ENCODE measurements at places on chromosomes 16 and 17.

- DNase-seq = no peak
These were observed 80.4 kb upstream of the ERCC4 start for GRCh38 chr16:13839577-13839976.

GRCh38 chr17:77474292-77474988 is 333.7 kb downstream of the SEC14L1 start:
- DNase-seq = no peak

GRCh38 chr17:27920569-27920968 is 27.4 kb upstream of the LYRM9 start:
- DNase-seq = no peak

DNA sequence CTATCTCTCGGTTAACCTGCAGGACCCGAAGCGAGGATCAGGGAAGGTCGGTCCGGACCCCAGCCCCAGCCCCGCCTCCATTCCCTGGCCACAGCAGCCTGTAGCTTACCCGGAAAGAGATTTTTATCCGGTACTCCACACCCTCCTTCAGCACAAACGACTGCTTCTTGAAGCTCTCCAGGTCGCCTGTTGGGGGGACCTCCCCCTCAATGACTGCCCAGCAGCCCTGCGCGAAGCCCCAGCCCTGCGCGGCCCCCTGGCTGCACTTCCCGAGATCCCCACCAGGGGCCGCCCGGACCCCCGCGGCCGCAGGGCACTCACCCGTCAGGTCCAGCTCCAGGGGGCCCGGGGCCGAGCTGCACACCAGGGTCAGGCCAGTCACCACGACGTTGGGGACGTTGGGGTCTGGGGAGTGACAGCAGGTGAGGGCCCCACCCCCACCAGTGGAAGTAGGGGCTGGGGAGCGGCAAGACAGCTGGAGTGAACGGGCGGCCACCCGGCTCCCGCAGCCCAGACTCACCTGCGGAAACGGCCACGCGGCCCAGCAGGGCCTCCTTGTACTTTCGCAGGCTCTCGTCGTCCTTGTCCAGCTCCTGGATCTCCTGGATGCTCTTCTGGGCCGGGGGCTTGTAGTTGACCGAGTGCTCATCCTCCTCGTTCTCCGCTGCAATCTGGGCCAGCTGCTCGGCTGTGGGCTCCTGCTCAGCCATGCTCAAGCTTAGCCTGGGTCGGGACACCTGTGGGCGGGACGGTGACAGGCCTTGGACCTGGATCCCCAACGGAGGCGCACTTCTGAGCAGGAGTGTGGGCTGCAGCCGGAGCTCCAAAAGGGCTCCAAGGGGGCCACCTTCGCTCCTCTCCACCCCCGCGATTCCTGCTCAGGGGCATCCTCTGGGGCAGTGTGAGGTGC is 1.7 kb downstream of the ARHGDIA start:
- peak; percentile 18 for DNase-seq

GRCh38 chr16:75074920-75075687 is 41.5 kb downstream of the LDHD start:
- DNase-seq = peak; percentile 23

DNA sequence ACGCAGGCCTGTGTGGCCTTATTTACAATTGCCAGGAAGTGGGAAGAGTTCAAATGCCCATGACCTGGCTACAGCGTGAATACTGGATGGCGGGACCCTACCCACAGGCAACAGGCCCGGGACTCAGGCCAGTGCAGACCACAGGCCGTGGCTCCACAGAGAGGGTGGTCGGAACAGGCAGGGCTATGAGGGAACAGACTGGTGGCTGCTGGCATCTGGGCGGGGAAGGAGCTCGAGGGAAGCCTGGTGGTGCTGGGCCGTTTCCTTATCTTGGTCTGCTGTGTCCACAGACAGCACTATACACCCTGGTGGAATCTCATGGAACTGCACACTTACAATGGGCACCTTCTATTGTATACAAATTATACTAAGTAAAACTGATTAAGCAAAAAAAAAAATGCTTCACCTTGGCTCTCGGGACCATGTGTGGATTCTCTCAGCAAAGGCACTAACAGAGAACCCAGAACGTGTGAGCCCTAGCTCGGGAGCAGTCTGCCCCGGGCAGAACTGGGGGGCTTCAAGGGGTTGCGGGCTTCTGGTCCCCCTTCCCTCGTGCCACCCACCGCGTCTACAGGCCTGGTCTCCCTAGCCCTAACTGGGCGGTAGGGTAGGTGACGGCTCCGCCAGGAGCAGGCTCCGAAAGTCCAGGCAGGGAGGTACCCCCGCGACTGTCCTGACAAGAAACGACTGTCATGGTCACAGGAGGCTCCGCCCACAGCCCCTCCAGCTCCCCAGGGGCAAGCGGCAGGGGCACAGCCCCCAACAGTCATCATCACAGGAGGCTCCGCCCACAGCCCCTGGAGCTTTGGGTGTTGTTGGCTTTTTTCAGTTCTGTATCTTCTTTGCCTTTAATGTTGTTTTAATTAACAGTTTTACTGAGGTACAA is 21.8 kb downstream of the CEP131 start:
- DNase-seq = no peak

- DNase-seq = no peak
These were observed 77.8 kb upstream of the NOL11 start for GRCh38 chr17:67639979-67640378.

GRCh38 chr16:79707876-79708275 is 107.3 kb upstream of the MAF start:
- no peak for DNase-seq

- DNase-seq = no peak
These were observed 25.7 kb upstream of the ZFPM1 start for GRCh38 chr16:88427376-88427775.

GRCh38 chr16:25007284-25007984 is 7.7 kb downstream of the ARHGAP17 start:
- no peak for DNase-seq

DNA sequence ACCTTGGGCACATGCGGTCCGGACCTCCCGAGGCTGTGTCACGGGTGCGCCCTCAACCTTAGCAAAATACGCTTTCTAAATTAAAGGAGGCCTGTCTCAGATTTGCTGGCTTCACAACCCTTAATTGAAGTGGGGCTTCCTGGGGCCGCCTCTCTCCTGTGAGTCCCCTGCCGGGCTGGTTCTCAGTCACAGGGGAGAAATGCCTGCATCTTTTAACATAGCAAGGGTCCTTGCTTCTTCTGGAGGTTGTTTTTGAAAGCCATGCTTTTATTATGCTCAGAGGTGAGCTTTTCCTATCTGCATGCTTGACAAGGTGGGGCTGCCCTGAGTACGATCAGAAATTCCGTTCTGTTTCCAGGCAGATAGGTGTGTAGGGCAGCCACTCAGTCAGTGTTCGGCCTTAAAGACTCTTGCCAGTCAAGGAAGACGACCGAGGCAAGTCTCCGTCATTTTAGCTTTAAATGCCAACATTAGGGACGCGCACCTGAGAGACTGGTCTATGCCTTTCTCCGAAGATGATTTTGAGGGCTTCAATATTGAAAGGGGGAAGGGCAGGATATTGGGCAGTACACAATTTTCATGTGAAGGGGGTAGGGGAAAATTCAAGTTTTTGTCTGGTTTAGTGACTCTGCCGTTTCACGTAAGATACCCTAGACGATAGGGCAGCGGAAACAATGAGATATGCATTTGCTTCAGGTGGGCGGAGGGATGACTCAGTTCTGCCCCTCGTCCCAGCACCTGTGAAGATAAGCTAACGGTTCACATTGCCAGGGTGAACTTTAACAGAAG is 5.5 kb upstream of the SLC7A5 start:
- DNase-seq = peak; percentile 66

- no peak for DNase-seq
These were observed 68.7 kb downstream of the HIC1 start for GRCh38 chr17:2123375-2124251.

- DNase-seq = no peak
These were observed 10.4 kb downstream of the CEP131 start for GRCh38 chr17:81212365-81212764.

DNA sequence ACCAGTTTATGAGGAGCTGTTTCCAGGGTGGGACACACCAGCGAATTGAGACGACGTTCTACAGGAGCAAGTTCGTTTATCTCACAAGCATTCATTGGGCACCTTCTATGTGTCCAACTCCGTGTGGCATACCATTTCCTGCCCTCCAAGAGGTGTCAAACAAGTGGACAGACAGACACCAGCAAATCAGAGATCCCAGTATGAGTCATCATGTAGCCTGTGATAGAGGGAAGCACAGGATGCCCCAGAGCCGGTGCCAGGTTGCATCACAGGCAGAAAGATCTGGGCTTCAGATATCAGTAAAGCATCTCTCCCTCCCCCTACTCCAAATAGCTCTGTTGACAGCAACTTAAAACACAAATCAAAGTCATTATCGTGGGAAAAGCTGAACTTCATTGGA is 31.8 kb upstream of the MAF start:
- DNase-seq = no peak

DNA sequence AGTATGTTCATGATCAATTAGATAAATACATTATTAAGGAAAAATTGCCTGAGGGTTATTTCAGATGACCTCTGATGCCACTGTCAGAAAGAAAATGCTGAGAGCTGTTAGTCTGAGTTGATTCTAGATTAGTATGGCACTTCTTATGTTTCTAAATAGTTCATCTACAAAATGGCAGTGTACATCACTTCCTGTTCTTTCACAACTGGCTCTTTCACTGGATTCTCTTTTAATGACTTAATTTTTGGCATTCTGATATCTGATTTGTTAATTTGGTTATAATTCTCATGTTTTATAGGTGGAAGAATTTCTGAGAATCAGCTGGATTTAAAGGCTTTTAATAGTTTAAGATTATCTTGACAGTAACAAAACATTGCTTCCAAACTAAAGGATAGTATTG is 3.3 kb downstream of the TAOK1 start:
- no peak for DNase-seq

DNA sequence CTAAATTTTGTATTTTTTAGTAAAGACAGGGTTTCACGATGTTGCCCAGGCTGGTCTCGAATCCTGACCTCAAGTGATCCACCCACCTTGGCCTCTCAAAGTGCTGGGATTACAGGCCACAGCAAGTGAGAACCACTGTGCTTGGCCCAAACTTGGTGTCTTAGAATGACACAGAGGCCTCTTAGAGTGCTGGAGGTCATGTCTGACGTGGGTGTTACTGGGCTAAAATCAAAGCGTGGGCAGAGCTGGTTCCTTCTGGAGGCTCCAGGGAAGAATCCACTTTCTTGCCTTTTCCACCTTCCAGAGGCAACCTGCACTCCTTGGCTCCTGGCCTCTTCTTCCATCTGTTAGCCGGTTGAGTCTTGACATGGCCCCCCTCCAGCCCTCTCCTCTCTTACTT is 53.8 kb downstream of the IRF8 start:
- no peak for DNase-seq

DNA sequence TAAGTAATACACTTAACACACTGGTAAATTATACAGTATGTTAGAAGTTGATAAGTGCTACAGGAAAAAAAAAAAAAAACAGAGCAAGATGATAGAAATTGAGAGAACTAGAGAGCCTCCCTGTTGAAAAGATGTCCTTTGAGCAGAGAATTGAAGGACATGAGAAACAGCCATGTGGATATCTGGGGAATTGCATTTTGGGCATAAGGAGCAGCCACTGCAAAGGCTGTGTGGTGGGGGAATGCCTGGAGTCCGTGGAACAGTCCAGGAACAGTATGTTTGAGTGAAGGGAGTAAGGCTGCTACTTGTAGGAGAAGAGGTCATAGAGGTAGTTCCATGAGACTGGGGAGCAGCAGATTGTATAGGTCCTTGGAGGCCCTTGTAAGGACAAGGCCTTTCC is 178.4 kb downstream of the FTO start:
- no peak for DNase-seq

GRCh38 chr16:55471448-55472097 is 7.4 kb upstream of the MMP2 start:
- DNase-seq = no peak

DNA sequence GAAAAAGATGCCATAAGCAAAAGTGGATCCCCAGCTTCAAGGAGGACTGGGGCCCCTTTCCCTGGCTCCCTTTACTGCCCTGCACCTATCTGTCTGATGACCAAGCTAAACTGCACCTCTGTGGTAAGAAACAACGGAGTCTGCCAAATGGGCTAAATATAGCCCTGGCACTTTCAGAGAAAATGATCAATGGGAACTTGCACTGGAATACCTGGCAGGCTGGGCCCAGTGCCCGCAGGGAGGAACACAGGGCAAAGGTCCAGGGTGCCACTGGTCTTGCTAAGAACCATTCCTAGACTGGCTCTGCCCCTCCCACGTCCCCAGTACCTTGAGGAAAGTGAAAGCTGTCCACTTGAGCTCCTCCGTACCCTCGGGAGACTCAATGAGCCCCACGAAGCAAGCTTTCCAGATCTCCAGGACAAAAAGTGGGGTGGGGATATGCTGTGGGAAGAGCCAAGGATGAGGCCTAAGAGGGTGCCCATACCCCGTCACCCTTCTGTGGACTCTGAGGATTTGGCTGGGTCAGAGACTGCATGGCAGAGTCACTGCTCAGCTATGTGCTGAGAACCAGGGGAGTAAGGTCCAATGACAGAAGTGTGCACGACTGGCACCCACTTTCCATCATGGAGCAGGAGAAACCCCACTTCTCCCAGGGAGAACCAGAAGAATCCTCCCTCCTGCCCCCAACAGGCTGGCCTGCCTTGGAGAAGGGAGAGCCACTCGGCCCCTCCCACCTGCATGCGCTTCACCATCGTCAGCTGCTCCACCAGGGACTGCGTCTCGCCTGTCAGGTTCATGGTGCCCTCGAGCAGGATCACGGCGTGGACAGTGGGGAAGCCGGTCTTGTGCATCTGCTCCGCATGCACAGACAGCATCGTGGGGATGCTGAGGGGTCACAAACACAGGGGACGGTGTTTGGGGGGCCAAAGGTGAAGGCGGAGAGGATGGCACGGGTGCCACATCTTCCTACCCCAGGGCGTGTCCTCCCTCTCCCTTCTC is 17.4 kb downstream of the CSF3 start:
- no peak for DNase-seq

GRCh38 chr16:22694887-22695382 is 119.0 kb upstream of the HS3ST2 start:
- DNase-seq = no peak

- no peak for DNase-seq
These were observed 86.3 kb upstream of the TNRC6C start for GRCh38 chr17:77872199-77872598.

DNA sequence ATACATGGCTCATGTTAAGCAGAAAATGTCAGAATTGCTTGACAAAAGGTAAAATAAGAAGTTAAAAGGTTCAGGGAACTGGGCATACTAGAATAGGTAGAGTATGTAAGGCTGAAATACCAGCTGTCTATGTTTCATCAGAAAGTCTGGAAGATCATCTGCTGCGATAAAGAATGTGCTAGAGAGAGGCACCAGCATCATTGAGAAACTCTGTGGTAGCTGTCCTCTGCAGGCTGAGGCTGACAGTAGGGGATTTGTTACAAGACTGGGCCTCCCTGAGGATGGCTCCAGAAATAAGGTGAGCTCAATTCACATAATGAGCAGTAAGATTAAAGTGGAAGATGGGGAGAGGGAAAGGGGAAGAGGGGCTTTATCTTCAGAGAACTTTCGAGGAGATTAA is 4.5 kb upstream of the ZNF287 start:
- no peak for DNase-seq

- no peak for DNase-seq
These were observed 89.9 kb downstream of the TBC1D16 start for GRCh38 chr17:79945591-79946255.

- DNase-seq = no peak
These were observed 753 bp downstream of the SLC16A11 start for GRCh38 chr17:7043182-7043496.
